ENCODE measurements at places on chromosomes 11 and 22.

GRCh38 chr11:61392981-61393595 lies 701 bp downstream of the TMEM216 start:
- no peak for DNase-seq

DNA sequence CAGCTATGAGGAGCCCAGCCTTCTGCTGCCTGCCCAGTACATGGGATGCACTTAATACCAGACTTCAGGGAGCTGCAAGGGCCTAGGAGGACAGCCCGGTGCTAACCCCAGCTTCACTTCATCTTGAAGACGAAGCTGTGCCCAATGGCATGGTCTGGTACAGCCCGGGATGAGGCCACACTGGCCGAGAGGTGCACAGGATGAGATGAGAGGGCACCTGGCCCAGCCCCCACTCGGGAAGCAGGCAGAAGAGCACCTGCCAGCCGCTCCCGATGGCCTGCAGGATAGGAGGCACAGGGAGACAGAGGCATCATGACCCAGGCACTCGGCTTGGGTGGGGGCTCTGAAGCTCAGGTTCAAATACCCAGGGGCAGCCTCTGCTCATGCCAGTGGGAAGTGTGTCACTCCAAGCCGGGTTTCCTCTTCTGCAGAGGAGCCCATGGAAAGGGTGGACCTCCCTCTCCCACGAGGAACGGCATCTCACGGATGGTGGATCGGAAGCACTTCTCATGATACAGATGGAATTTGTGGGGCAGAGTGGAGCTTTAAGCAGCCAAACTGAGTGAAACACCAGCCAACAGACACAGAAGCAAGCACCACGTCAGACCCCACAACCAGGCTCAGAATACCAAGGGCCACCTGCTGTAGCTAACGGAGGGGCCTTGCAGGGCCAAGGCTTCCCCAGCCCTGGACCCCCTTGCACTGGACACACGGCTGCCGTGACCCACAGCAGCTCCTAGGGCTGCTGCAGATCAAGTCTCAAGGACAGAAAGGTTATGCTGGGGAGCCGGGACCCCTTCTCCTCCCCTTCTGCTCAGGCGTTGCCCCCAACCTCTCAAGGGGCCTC lies 875.2 kb downstream of the BRD1 start:
- DNase-seq, result no peak

- no peak for DNase-seq
Observed at GRCh38 chr22:42492323-42492690, 27.3 kb downstream of the RRP7A start.

DNA sequence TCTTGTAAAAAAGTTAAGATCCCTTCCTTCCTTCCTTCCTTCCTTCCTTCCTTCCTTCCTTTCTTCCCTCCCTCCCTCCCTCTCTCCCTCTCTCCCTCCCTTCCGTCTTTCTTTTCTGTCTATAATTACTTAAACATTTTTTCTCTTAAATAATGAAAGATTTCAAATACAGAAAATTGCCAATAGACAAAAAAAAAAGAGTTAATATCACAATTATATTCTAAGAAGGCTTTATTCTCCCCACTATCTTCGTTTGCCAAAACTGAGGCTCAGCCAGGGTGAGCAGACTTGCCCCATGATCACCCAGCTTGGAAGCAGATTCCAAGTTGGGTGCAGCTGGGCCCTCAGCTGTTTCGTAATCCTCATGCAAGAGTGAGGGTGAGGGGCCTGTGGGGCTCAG lies 327 bp upstream of the CACNA1I start:
- peak; percentile 90 for DNase-seq

- no peak for DNase-seq
Observed at GRCh38 chr11:23283666-23284065, 423.4 kb upstream of the CCDC179 start.

DNA sequence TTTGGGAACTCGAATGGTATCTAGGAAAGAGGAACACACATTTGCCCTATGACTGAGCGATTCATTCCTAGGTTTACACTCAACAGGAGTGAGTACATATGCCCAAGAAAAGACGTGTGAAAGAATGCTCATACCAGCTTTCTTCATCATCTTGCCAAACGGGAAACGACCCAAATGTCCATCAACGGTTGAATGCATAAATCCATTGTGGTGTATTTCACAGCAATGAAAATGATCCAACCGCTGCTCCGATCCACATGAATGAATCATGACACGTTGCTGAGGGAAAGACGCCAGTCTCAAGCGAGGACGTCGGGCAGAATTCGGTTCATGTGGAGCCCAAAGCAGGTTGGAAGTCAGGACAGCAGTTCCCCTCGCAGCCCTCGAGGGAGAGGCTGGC lies 71.5 kb downstream of the CYTH4 start:
- DNase-seq, result no peak

- no peak for DNase-seq
Observed at GRCh38 chr22:43998679-43999264, 25.3 kb upstream of the PARVB start.

DNA sequence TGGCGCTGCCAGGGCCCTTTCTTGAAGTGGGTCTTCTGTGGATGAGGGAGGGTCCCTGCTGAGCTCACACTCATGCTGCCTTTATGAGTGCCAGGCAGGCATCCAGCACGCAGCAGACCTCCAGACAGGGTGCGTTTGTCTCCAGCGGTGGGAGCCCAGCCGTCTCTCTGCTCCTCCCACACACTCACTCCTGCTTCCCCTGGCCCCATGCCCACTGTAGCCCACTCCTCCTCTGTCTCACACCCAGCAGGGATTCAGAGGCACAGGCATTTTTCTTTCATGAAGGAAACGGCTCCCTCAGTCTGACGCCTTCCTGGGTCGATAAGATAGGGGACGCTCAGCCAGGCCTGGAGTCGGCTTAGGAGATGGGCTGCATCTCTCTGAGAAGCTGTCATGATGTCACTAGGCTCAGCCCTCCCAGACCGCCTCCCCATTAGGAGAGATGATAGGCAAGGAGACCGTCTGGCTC lies 183.9 kb upstream of the NCAM1 start:
- peak; percentile 16 for DNase-seq

DNA sequence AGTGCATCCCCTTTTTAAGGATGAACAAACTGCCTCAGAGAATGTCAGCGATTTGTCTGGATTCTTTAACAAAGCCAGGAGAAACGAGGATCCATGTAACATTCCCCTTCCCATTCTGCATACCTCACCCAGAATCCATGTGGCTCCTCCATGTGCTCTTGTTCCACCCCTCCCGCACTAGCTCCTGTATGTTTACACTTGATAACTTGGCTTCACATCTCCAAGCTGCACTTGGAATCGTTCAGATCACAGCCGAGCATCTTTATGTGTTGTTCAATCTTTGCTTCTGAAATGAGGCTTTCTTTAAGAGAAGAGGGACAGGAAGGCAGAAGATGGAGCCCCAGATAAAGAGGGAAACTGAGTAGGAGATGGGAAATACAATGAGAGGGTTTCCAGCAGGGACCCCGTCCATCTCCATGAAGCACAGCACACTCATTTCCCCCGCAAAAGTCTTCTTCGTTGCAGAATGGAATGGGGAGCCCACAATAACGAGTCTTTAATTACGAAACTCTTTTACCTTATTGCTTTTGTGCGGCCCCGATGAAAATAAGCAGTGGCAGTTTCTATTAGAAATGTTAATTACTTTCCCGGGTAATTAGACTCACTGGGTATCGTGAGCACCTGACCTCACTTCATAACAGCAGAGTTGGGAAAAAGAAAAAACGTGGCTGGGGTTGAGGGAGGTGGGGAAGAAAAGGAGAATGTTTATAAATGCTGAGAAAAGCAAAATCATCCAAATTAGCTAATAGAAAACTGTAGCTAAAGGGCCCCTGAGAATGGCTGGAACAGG lies 96.8 kb upstream of the ISX start:
- DNase-seq, result no peak

- no peak for DNase-seq
Observed at GRCh38 chr11:68940651-68941323, 37.1 kb downstream of the IGHMBP2 start.

DNA sequence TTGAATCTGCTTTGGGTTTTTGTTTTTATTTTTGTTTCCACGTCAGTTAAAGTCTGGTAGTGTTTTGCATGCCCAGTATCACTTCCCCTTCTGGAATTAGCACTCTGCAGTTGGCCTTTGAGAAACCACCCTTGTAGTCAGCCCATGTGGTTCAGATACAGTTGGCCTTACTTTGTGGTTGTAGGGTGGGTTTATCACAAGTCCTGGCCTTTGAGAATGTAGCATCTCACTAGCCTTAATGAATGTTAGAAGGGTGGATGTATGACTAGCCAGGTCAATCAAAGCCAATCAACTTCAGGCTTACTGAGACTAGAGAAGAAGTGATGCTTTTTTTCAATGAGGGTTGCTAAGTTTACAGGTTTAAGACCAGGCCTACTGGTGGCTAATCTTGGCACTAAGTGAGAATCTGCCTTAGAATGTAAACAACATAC lies 19.8 kb downstream of the ARL14EP start:
- no peak for DNase-seq

GRCh38 chr11:2298795-2299761 lies 2.6 kb downstream of the C11orf21 start:
- no peak for DNase-seq

DNA sequence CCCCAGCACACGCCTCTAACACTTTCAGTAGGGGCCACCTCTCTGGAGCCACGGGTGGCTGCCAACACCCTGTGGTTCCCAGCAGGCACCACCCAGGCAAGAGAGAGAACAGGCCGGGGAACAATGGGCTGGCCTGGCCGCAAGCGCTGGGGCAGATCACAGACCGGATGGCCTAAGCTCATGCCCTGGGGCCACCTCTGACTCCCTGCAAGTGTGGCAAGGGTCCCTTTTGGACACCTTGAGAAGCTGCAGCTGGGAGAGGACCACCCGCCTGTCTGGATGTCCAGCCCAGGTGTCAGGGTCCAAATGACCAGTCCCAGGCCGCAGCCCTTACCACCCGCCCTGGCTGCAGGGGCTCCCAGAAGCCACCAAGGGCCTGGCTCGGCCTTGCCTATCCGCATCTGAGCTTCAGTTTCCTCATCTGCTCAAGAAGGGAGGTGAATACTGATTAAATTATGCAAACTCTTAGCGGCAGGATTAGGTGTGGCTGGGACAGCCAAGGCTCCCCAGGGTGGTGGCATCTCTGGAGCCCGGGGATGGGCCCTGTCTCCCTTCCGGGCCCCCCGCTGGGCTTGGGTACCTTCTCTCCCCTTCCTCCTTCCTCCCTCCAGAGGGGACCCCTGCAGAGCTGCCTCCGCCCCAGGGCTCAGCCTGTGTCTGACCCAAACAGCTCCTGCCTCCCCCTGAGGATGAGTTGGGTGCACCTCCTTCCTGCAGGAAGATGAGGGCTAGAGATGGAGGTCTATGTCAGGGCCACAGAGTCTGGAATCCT lies 785 bp upstream of the SUSD2 start:
- DNase-seq, result no peak

DNA sequence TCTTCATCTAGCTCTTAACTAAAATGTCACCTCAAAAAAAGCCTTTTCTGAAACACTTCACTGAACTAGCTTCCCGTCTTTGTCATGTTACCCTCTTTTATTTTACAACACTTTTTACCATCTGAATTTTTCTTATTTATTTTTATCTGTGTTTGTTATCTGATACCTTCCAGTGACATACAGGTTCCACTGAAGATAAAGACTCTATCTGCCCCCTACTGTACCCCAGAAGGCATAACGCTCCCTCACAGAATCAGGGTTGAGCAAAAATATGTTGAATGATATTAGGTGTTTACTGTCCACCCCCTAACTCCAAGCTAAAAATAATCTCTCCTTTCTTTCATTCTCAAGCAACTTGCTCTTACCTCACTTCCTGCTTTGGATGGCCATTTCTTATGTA lies 654.2 kb downstream of the NELL1 start:
- no peak for DNase-seq

DNA sequence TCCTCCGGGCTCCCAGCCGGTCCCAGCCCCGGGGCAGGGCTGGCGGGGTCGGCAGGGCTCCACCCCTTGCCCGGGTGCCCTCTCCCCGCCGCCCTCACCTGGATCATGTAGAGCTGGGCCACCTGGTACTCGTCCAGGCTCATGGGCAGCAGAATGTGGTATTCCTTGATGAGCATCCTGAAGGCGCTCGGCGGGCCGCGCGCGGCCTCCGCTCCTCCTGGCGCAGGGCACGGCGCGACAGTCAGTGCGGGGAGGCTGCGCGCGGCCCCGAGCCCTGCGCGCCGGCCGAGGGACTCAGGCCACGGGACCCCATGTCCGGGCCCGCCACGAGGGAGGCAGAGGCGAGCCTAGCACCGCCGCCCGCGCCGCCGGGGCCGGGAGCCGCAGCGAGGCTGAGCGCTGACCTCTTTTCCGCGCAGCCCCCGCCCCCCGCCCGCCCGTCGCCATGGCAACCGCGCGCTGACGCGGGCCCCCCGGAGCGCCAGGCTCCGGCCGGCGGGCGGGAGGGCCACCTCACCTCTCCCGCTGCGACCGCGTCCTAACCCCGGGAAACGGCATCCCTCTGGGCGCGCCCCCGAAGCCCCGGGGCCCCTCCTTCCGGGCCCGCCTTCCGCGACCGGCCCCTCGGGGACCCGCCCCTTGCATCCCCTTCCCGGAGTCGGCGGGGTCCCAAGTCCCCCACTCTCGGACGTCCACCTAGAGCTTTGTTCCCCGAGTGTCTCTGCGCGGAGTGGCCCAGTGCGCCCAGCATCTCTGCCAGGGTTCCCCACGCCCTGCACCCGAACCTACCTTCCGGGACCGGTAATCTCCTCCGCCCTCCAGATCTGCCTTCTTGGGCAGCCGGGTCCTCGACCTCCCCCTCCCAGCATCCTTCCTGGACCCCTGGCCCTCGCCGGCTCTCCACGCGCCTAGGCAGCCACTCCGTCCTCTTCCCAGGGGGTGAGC lies 886 bp downstream of the PITPNM1 start:
- no peak for DNase-seq

GRCh38 chr11:7449841-7450214 lies 35.5 kb upstream of the OLFML1 start:
- DNase-seq, result no peak

DNA sequence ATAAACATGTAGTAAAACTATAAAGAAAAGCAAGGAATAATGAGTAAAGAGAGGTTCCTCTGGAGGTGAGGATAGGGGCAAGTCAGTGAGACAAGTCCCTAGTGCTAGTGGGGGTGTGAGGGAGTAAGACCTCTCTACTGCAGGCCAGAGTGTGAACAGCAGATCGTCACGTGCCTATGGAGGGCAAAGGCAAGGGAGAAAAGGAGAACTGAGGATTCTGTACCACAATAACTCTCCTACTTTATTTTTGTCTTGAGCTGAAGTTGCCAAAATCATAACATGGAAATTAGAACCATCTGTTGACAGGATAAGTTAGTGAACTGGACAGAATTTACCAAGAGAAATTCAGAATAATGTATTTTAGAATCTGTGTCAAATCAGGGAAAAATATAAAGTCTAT lies 77.6 kb downstream of the ENTHD1 start:
- no peak for DNase-seq

GRCh38 chr11:12163181-12163941 lies 53.0 kb downstream of the MICAL2 start:
- no peak for DNase-seq

GRCh38 chr22:20487715-20488114 lies 7.9 kb downstream of the KLHL22 start:
- no peak for DNase-seq

GRCh38 chr22:23143119-23143518 lies 1.3 kb upstream of the RSPH14 start:
- DNase-seq, result no peak

- no peak for DNase-seq
Observed at GRCh38 chr11:60831501-60832079, 10.3 kb upstream of the CCDC86 start.

- DNase-seq, result no peak
Observed at GRCh38 chr11:116948391-116948790, 111.0 kb upstream of the APOA1 start.

- no peak for DNase-seq
Observed at GRCh38 chr11:57566005-57566904, 1.2 kb downstream of the UBE2L6 start.

- DNase-seq, result no peak
Observed at GRCh38 chr22:41288245-41288946, 2.4 kb upstream of the RANGAP1 start.

GRCh38 chr22:46056546-46057245 lies 79.7 kb upstream of the WNT7B start:
- no peak for DNase-seq
